Bronchial epithelial cell (primary cell): ENCODE measurements at places on chromosomes 2 and 18. TPM values are rescaled to one million over a fixed set of nuclear protein-coding genes. Genes with fewer than 3 reads are reported as not detected.

The LINC00305 gene
- not detected in 2 replicates for total RNA-seq

The CTLA4 gene
- not detected in 2 replicates for total RNA-seq

The GPBAR1 gene
- total RNA-seq = under 0.01 TPM in 1 of 2 replicates, not detected in the other

The RASGRP3 gene
- 0.38 and 0.79 TPM in 2 replicates for total RNA-seq

The CIB4 gene
- not detected in 2 replicates for total RNA-seq

The DPP10 gene
- total RNA-seq = under 0.01 and 0.26 TPM in 2 replicates

The ARHGEF4 gene
- total RNA-seq = 74.8 and 107 TPM in 2 replicates

The MPP4 gene
- total RNA-seq = 0.13 TPM in 1 of 2 replicates, not detected in the other

The ALPG gene
- not detected in 2 replicates for total RNA-seq

The GCKR gene
- not detected in 2 replicates for total RNA-seq

The TCF7L1 gene
- 1.3 and 1.9 TPM in 2 replicates for total RNA-seq

The CDH20 gene
- total RNA-seq = not detected in 2 replicates

The RNF144A gene
- total RNA-seq = 0.13 and 0.26 TPM in 2 replicates

The CCBE1 gene
- total RNA-seq = 1.6 and 4.9 TPM in 2 replicates

The HOXD12 gene
- total RNA-seq = not detected in 2 replicates

The PNPT1 gene
- total RNA-seq = 30.1 and 30.8 TPM in 2 replicates

The RAD51AP2 gene
- total RNA-seq = 0.13 TPM in 1 of 2 replicates, not detected in the other

The AQP12B gene
- total RNA-seq = not detected in 2 replicates

The ROCK1 gene
- 16.6 and 27.4 TPM in 2 replicates for total RNA-seq

The GKN2 gene
- not detected in 2 replicates for total RNA-seq

The DNER gene
- total RNA-seq = 0.51 and 1.8 TPM in 2 replicates

The SPC25 gene
- total RNA-seq = 0.13 TPM in 1 of 2 replicates, not detected in the other

The NCKAP1 gene
- total RNA-seq = 180 and 214 TPM in 2 replicates

The FMNL2 gene
- total RNA-seq = 15.1 and 24.7 TPM in 2 replicates

The B4GALT6 gene
- 1.8 and 2.4 TPM in 2 replicates for total RNA-seq

The HOXD1 gene
- not detected in 2 replicates for total RNA-seq

The CD8B2 gene
- not detected in 2 replicates for total RNA-seq

The IL36A gene
- total RNA-seq = 6.3 and 11.5 TPM in 2 replicates

The ZC3H8 gene
- total RNA-seq = 7.9 and 11.5 TPM in 2 replicates

The RNU2-63P gene
- total RNA-seq = 26.9 TPM in 1 of 2 replicates, not detected in the other

The GULP1 gene
- 30.0 and 39.2 TPM in 2 replicates for total RNA-seq

The DCDC2C gene
- total RNA-seq = not detected in 2 replicates

The COL4A3 gene
- total RNA-seq = under 0.01 and 0.26 TPM in 2 replicates

The IL18RAP gene
- total RNA-seq = not detected in 2 replicates

The MAP4K4 gene
- 81.1 and 82.2 TPM in 2 replicates for total RNA-seq

The SLC19A3 gene
- total RNA-seq = not detected in 2 replicates

The UPP2 gene
- not detected in 2 replicates for total RNA-seq

The SCN1A gene
- not detected in 2 replicates for total RNA-seq

The CABYR gene
- 0.79 and 0.90 TPM in 2 replicates for total RNA-seq

The AMER3 gene
- under 0.01 TPM in 1 of 2 replicates, not detected in the other for total RNA-seq

The TMEM247 gene
- not detected in 2 replicates for total RNA-seq

The UCN gene
- total RNA-seq = 0.51 and 1.8 TPM in 2 replicates

The GPAT2 gene
- 0.26 and 0.79 TPM in 2 replicates for total RNA-seq

The CYP27A1 gene
- total RNA-seq = 0.13 and 0.26 TPM in 2 replicates
